T-helper 1 cell treated with Interleukin-12 subunit alpha and Interleukin-12 subunit beta and Interleukin-4 antibody, amounts not matched to agents 30 ng/mL and 1 ng/mL, for 36 hours (primary cell): ENCODE measurements at places on chromosomes 16 and 17. TPM values are rescaled to one million over a fixed set of nuclear protein-coding genes. Genes with fewer than 3 reads are reported as not detected.

Gene SRCIN1
- total RNA-seq, result 0.42 TPM in 1 of 2 replicates, not detected in the other

Gene ADAP2
- total RNA-seq, result 0.59 and 1.2 TPM in 2 replicates

Gene INTS2
- 20.6 and 21.5 TPM in 2 replicates for total RNA-seq

Gene COIL
- 19.5 and 21.6 TPM in 2 replicates for total RNA-seq

Gene TMUB2
- total RNA-seq, result 28.4 and 33.2 TPM in 2 replicates

Gene HID1
- total RNA-seq, result 0.61 and 1.2 TPM in 2 replicates

Gene GDPD3
- total RNA-seq, result 7.6 and 11.2 TPM in 2 replicates

Gene ATP2A1
- total RNA-seq, result 1.3 and 1.4 TPM in 2 replicates

Gene TP53TG3B
- total RNA-seq, result not detected in 2 replicates

Gene TBC1D28
- total RNA-seq, result not detected in 2 replicates

Gene FAM171A2
- 0.15 TPM in 1 of 2 replicates, not detected in the other for total RNA-seq

Gene NTN3
- total RNA-seq, result not detected in 2 replicates

Gene DOC2B
- total RNA-seq, result 5.0 and 6.6 TPM in 2 replicates

Gene PIPOX
- total RNA-seq, result 2.0 and 2.2 TPM in 2 replicates

Gene CYBA
- total RNA-seq, result 554 and 567 TPM in 2 replicates

Gene HOXB7
- total RNA-seq, result 0.66 and 1.1 TPM in 2 replicates

Gene EPOP
- 16.1 and 16.5 TPM in 2 replicates for total RNA-seq

Gene TBC1D3H
- total RNA-seq, result not detected in 2 replicates

Gene CALB2
- total RNA-seq, result not detected in 2 replicates

Gene PYY
- not detected in 2 replicates for total RNA-seq

Gene OR2C1
- not detected in 2 replicates for total RNA-seq

Gene GPR179
- not detected in 2 replicates for total RNA-seq

Gene WWP2
- 76.2 and 76.6 TPM in 2 replicates for total RNA-seq

Gene GIT1
- 59.2 and 61.3 TPM in 2 replicates for total RNA-seq

Gene MYH11
- not detected in 2 replicates for total RNA-seq

Gene HP
- not detected in 2 replicates for total RNA-seq

Gene OSGIN1
- 0.24 and 0.51 TPM in 2 replicates for total RNA-seq

Gene KRTAP4-6
- total RNA-seq, result not detected in 2 replicates

Gene LLGL2
- 19.4 and 21.6 TPM in 2 replicates for total RNA-seq

Gene TP53TG3F
- not detected in 2 replicates for total RNA-seq

Gene ZG16
- not detected in 2 replicates for total RNA-seq

Gene SMG6
- 42.1 and 47.9 TPM in 2 replicates for total RNA-seq

Gene DNAI2
- total RNA-seq, result 0.34 and 0.69 TPM in 2 replicates

Gene SLC13A2
- total RNA-seq, result not detected in 2 replicates

Gene SMIM22
- total RNA-seq, result not detected in 2 replicates

Gene CSH1
- not detected in 2 replicates for total RNA-seq

Gene CHST4
- not detected in 2 replicates for total RNA-seq

Gene TM4SF5
- total RNA-seq, result 0.22 and 0.83 TPM in 2 replicates

Gene PLEKHG4
- total RNA-seq, result 23.0 and 25.4 TPM in 2 replicates

Gene KRTAP2-1
- not detected in 2 replicates for total RNA-seq

Gene OTOA
- total RNA-seq, result 0.05 and 0.12 TPM in 2 replicates

Gene ICAM2
- total RNA-seq, result 69.1 and 70.0 TPM in 2 replicates

Gene ITGAD
- total RNA-seq, result 0.07 TPM in 1 of 2 replicates, not detected in the other

Gene SLC38A8
- not detected in 2 replicates for total RNA-seq
